ENCODE measurements at places on chromosomes 13 and 19.
A peak's percentile ranks its signal among the peaks of the same experiment; 100 is the strongest.

- no peak for DNase-seq
Measured at GRCh38 chr13:43316946-43317353, 293.6 kb downstream of the DNAJC15 start.

- DNase-seq, result no peak
Measured at GRCh38 chr19:46919324-46919723, 58.5 kb downstream of the ARHGAP35 start.

DNA sequence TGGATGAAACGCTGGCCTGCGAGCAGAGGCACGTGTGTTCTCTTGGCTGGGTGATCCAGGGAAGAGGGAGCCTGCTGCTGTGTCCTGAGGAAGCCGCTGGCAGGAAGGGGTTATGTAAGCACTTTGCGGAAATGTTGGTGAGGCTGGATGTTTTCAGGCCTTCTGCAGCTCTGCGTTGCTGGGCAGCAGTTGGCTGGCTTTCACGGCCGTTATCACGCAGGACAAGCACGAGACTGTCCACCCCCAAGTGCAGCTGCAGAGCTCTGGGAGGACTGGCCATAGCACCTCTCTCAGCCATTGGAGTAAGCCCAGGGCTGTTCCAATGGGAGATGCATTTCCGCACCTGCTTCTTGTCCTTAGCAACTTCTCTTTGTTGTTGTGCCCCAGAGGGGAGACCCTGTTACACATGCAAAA is 146.9 kb upstream of the SOX21 start:
- no peak for DNase-seq

DNA sequence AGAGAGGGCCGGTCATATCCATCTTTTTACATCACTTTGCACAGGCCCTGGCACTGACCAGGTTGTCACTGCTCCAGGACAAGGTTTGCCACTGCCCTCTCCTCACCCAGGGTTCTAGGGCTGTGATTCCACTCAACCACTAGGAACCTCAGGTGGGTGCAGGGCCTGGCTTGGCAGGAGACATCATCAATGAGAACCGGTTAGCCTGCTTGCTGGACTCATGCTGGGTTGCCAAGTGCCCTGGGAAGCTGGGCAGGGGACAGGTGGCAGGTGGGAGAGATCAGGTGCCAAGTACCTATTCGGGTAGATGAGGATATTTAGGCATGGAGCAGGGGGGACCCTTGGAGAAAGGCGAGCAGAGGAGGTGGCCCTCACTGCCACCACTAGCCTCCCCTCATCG is 4.2 kb upstream of the CERS4 start:
- DNase-seq, result no peak

- no peak for DNase-seq
Measured at GRCh38 chr13:37918751-37919150, 49.2 kb upstream of the TRPC4 start.

DNA sequence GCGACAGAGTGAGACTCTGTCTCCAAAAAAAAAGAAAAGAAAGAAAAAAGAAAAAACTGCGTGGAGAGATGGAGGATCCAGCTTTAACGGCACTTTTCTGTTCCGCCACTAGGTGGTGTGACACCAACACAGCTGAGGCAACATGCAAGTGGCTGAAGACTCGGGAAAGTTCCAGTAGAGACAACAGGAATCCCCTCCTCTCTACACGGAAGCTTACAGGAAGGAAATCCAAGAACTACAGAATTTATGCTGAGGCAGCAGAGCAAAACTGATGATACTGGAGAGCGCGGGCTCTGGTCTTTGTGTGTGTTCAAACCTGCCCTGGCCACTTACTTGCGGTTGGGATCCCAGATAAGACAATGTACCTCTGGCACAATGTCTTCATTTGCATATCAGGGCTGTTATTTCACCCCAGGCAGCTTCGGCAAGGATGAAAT is 9.9 kb downstream of the RANBP3 start:
- DNase-seq, result peak; percentile 70

GRCh38 chr19:31337008-31337914 is 12.0 kb downstream of the TSHZ3 start:
- DNase-seq, result no peak

DNA sequence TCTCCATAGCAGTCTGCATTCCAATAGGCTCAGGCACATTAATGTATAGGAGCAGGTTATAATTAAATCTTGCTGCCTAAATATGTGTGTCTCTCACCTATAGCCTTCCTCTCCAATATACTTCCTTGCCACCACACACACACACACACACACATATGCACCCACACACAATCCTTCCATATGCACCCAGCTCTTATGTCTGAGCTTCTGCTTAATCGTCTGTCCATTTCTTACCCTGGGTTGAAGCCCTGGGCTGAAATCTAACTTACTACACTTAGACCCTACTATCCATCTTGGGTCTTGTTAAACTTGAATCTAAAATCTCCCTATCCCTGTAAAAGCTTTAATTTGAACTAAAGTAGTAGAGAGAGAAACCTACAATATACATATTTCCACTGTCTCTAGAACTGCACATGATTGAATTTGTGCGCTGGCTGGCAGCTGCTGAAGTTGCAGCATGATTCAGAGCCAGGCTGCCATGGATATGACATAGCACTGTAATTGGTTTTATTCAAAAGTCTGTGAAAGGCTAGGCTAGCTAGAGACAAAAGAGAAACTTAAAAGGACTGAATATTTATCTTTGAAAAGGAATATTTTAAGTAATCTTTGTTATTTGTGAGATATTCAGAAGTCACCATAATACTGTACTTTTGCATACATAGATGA is 25.7 kb upstream of the FREM2 start:
- DNase-seq, result no peak

DNA sequence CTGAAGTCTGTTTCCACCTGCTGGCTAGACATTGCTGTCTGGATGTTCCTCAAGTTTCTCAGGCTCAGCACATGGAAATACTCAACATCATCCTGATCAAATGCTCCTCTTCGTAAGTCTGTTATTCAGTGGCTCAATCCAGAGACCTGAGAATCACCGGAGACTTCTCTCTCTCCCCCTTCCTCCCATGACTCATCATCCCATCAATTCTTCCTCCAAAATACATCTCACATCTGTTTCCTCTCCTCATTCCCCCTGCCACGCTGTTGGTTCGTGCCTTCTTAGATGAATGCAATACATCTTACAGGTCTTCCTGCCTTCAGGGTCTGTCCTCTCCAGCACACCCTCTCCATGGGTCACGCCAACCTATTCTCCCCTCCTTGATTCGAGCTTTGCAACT is 7.4 kb upstream of the RXFP2 start:
- DNase-seq, result no peak

- DNase-seq, result no peak
Measured at GRCh38 chr13:100314132-100314910, 225.4 kb downstream of the PCCA start.

DNA sequence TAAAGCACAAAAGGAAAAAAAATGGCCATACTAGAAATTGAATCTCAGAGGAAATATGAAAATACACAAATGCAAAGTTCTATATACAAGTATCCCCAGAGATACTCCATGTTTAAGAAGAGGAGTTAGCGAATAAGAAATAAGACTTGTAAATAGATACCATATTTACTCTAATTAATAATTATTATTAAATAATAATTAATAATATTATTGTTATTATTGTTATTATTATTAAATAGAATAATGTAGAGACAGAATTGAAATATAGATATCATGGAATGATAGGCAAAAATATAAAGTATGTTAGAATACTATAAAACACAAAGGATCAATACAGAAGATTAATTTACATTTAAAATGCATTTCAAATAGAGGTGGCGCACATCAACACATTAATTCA is 1047.5 kb upstream of the MIR17HG start:
- no peak for DNase-seq

DNA sequence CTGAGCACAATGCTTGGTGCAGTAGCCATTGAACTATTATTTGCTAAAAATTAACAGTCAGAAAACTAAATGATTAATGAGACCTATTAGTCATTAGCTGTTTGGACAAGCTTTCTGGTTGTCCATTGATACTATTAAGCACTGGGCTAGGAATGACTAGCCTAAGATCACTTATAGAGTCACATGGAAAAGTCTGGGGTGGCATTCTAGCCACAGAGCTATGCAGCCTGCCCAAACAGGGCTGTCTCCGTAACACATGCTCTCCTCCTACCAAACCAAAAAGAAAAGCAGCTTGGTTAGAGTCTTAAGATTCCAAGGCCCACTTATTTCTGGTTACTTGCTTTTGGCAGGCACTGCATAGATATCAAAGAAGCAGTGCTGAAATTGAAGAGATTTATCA is 193.5 kb upstream of the NBEA start:
- DNase-seq, result no peak

DNA sequence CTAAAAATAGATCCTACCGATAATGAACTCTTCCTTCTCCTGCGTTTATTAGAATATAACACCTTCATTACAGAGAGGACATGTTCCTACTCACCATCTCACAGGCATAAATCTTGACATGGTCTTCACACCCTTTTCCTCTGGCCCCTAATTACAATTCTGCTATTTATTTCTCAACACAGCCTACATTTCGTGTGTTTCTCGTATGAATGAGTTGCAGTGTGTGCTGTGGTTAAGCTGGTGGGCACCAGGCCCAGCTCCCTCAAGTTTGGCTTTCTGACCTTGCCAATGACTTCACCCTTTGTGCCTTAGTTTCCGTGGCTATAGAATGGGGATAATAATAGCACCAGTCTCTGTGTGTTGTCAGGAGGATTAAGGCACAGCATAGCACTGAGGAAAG is 12.3 kb upstream of the KATNAL1 start:
- no peak for DNase-seq

GRCh38 chr13:22108283-22108942 is 437.5 kb downstream of the FGF9 start:
- DNase-seq, result no peak

GRCh38 chr19:12647490-12648071 is 19.0 kb downstream of the MAN2B1 start:
- DNase-seq, result peak; percentile 35

DNA sequence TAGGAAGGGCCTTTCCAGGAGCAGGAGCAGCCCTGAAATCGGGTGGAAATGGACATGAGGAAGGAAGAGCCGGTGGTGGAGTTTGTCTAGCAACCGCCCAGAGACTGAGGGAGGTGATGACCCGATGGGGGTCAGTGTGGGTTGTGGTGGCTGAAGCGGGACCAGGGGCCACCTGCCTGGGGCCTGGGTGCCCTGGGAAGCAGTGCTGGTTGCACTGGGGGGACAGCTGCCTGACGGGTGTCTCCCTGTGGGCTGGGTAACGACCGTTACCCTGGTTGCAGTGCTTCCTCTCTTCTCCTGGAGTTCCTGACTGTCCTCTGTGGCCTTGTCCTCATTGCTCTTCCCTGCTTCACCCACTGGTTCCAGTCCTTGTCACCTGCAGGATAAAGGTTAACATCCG is 13.0 kb downstream of the ZNF536 start:
- no peak for DNase-seq

- no peak for DNase-seq
Measured at GRCh38 chr19:8307400-8307964, 676 bp downstream of the CD320 start.

GRCh38 chr19:46009530-46010510 is 13.0 kb downstream of the PGLYRP1 start:
- DNase-seq, result peak; percentile 56

DNA sequence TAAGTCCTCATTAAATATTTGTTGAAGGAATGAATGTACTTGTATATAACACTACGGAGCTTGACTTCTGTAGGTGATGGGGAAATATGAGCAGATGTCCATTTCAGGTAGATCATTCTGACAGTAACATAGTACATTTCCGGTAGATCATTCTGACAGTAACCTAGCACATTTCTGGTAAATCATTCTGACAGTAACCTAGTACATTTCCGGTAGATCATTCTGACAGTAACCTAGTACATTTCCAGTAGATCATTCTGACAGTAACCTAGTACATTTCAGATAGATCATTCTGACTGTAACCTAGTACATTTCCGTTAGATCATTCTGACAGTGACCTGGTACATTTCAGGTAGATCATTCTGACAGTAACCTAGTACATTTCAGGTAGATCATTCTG is 2.5 kb downstream of the PHF11 start:
- DNase-seq, result no peak

DNA sequence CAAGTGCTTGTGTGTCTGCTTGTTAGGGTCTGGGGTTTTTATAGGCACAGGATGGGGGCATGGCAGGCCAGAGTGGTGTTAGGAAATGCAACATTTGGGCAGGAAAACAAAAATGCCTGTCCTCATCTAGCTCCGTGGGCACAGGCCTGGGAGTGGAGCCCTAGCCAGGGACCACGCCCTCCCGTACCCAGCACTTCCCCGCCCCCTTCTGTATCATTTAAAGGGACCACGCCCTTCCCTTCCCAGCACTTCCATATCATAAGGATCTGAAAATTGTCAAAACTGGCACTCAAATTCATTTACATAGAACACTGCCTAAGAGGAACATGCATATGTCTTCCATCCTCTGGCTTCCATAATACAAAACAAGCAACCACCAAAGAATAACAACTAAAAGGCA is 185.8 kb downstream of the B3GLCT start:
- DNase-seq, result no peak

GRCh38 chr13:50340551-50341287 is 325.5 kb downstream of the KCNRG start:
- DNase-seq, result no peak

DNA sequence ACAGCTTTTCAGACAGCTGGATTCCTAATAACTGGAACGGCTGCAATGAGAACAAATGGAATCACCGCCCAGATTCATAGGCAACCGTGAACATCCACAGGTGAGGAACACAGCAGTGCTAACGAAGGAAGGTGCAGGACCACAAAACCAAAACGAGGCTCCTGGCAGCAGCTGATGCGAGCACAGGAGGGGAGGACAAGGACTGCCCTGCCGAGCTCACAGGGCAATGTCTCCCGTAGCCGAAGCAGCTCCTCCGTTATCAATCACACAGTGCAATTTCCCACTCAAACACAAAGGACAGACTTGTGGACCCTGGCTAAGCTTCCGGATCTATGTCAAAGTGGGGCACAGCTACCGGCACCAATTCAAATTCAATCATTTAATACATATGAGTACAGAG is 70.6 kb downstream of the STK24 start:
- DNase-seq, result no peak

GRCh38 chr19:5072115-5072514 is 103.2 kb downstream of the KDM4B start:
- no peak for DNase-seq

- DNase-seq, result no peak
Measured at GRCh38 chr19:38708413-38709024, 35.8 kb downstream of the CAPN12 start.

DNA sequence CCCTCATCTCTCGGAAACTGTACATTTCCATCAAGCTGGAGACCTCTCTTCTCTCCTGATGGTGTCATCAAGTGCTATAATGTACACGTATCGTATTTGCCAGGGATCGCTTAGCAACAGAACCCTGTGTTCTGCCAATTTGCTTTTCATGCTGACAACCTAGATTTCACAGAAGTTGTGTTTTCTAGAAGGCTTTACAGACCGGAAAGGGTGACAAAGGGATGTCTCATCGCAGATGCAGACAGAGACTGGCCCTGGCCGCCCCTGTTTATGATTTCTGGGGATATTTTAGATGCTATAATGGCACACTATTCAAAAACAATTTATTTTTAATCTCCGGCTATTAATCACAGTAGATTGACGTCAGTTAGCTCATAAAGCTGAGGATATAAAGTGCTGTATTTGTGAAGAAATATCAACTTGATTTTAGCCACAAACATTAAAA is 291.4 kb downstream of the IRS2 start:
- DNase-seq, result no peak

Data from CD4-positive, alpha-beta T cell treated with Interleukin-1 beta for 1 hour (primary cell).